ENCODE measurements at places on chromosomes 12 and 14. TPM values are rescaled to one million over a fixed set of nuclear protein-coding genes. Genes with fewer than 3 reads are reported as not detected.
A peak's percentile ranks its signal among the peaks of the same experiment; 100 is the strongest.

GRCh38 chr14:104556256-104557021, 23.1 kb upstream of the C14orf180 start:
- DNase-seq: no peak

DNA sequence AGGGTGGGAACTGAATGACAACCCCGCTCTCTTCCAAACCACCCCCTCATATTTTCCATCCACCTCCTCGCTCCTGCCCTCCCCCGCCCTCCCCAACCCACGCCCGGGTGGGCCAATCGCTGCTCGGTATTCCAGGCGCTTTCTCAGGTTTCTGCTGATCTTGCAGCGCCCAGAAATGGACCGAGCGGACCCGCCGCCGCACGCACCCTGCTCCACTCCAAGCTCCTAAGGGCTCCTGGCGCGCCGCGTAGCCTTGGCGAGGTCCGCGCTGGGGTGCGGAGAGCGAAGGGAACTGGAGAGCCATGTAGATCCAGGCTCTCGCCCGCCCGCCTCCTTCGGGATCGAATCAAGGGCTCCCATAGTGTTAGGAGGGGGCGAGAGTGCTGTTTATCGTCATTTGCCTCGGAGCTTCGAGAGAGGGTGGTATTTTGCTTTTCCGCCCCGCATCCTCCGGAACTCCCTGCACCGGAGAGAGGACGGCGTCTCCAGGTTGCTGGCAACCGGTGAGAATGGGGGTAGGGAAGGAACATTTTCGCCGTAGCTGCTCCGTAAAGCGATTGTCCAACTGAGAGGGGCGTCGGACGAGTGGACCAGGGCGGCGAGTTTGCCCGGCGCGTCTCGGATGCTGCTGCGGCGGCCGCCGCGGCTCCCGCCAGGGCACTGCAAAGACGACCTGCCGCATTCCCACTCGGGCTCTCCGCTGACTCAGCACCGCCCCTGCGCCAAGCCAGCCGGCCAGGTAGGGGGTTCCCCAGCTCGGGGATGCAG, at the start of gene KCNA1:
TSS of gene KCNA1 (plus strand) at position 172 of the 768 bp plus-strand sequence. CDS start 1,474 bp downstream, outside the sequence.
- DNase-seq: no peak

GRCh38 chr14:78566859-78567172, 396.6 kb downstream of the NRXN3 start:
- no peak for DNase-seq

Gene ARMH4
- total RNA-seq: not detected

GRCh38 chr14:105153331-105153731, 15.2 kb downstream of the JAG2 start:
- no peak for DNase-seq

DNA sequence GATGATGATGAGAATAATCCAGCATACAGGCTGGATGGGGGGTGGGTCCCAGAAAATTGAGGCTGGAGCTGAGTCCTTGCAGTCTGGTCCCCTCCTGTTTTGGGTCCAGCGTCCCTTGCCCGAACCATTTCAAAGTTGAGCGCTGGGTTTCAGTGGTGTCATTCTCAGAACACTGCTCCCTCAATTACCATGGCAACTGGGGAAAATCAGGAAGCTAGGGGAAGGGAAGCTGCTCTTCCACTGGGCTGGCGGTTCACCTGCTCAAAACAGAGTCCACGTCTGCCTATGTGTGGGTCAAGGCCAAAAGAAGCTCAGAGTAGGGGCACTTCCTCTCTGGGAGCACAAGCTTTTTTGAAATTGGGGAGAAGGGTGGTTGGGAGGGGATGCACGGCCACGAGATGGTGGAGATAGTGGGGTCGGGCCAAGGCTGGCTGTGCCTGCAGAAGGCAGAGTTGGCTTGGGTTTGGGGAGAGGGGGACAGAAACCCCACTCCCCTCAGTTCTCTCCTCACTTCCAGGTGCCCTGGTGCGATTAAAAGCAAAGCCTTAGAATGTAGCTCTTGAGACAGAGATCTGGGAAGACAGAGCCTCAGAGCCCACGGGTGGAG, 1.7 kb upstream of the NOS1 start:
- DNase-seq: no peak

- DNase-seq: no peak
These were observed 22.0 kb downstream of the MLXIP start for GRCh38 chr12:122100568-122100967.

DNA sequence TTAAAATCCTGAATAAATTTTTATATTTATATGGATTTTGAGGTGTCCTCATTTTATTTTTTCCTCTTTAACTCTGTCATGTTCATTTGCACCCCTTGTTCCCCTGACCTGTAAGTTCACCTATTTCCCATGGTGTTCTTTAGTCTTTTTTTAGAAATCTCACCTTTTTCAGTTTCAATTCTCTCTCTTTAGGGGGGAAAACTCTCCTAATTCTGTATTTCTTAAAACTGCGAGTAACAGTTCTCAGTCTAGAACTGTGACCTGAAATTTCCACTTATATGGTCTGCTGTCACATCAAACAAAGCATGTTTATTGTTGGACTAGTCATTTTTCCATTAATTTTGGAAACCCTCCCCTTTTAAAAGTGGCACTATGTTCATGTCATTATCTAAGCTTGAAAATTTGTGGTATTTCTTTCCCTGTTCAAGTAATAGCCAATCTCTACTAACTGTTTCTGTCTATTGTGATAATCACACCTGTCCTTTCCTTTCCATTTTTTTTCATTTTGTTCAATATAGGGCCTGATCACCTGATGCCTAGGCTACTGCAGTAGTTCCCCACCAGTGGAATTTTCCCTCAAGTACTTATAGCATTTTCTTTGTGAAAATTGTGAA, 14.0 kb upstream of the FBXO33 start:
- no peak for DNase-seq

GRCh38 chr12:88251798-88252197, 109.7 kb downstream of the TMTC3 start:
- DNase-seq: no peak

Gene CLEC2A
- total RNA-seq: not detected

- no peak for DNase-seq
These were observed 222.9 kb upstream of the DDHD1 start for GRCh38 chr14:53376064-53376463.

- peak; percentile 71 for DNase-seq
These were observed 5.8 kb downstream of the TMEM253 start for GRCh38 chr14:21106498-21107282.

Gene OTOGL
- total RNA-seq: 0.18 TPM

DNA sequence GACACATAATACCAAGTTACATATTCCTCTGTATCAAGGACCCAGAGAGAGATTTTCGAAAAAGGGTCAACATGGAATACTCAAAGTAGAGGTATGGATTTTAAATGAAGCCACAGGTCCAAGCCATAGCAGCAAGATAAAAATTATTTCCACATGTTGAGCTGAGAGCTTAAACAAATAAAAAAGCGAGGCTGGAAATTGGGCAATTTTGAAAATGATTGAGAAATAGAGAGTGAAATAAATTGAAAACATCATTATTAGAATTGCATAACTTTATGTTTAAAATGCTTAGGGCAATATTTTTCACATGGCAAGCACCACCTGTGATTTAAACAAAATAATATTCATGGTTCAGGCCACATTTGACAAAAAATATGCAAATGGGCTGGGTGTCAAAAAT, 1251.0 kb upstream of the USP15 start:
- DNase-seq: no peak

Gene RHEBL1
- total RNA-seq: 1.4 TPM

DNA sequence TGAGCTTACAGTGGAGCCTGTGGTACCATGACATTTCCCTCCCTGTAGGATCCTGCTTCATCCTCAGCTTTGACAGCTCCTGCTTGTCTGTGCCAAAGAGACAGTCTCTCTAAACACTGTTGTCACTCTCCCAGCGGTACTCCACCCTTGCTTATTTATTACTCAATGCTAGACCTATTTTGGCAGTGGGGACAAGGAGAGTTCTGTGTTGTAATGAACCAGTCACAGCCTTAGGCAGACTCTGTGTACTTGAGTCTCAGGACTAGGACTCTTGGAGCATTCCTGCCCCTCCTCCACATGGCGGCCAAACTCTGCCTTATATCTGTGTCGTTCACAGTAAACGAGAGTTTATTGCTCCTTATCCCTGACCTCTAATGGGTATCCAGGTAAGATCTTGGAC, 70.9 kb downstream of the PIK3C2G start:
- no peak for DNase-seq

- no peak for DNase-seq
These were observed 42.0 kb downstream of the PPP1R36 start for GRCh38 chr14:64591809-64592208.

GRCh38 chr12:5473076-5473782, 41.3 kb downstream of the NTF3 start:
- DNase-seq: no peak

DNA sequence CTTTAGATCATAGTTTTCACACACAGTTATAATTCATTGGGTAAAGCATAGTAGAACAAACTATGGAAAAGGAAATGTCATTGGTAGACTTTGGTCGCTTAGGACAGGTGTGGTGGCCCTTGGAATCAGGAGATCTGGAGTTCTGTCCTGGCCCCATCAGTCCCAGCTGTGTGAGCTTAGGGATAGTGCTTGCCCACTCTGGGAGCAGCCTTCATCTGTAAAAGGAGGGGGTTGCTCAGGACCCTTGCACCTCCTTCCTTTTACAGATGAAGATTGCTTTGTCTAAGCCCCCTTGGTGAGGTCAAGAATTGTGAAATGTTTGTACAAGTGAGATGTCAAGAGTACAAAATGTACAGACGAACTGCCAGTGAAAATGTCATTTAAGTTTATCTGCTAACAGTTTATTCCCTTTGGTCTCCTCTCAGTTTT, 93.2 kb downstream of the BORCS5 start:
- DNase-seq: no peak

- DNase-seq: no peak
These were observed 127.5 kb downstream of the TBC1D30 start for GRCh38 chr12:64951944-64952343.

Gene KLRF1
- not detected for total RNA-seq

Gene SPIC
- total RNA-seq: not detected

Gene ASB2
- 0.05 TPM for total RNA-seq

Gene KRT6C
- not detected for total RNA-seq
